ENCODE measurements at places on chromosomes 2 and 18.

GRCh38 chr2:177098001-177098613, 114.5 kb upstream of the HNRNPA3 start:
- no peak for DNase-seq

GRCh38 chr2:239015218-239015900, 167.5 kb downstream of the TWIST2 start:
- DNase-seq, result no peak

GRCh38 chr2:157523270-157524247, 79.7 kb upstream of the CYTIP start:
- no peak for DNase-seq

GRCh38 chr2:157149270-157149669, 108.2 kb upstream of the GALNT5 start:
- DNase-seq, result no peak

DNA sequence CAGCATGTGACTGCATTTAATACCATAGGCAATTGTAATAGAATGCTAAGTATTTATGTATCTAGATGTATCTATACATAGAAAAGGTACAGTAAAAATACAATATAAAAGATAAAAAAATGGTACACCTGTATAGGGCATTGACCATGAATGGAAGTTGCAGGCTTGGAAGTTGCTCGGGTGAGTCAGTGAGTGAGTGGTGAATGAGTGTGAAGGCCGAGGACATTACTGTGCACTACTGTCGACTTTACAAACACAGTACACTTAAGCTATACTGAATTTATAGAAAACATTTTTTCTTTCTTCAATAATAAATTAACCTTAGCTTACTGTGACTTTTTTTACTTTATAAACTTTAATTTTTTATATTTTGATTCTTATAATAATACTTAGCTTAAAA, 8.9 kb downstream of the DIS3L2 start:
- no peak for DNase-seq

- DNase-seq, result no peak
Observed at GRCh38 chr2:64067326-64067725, 48.1 kb upstream of the VPS54 start.

GRCh38 chr2:11307764-11308415, 36.5 kb downstream of the ROCK2 start:
- DNase-seq, result no peak

- DNase-seq, result no peak
Observed at GRCh38 chr2:23649303-23649702, 264.3 kb downstream of the KLHL29 start.

DNA sequence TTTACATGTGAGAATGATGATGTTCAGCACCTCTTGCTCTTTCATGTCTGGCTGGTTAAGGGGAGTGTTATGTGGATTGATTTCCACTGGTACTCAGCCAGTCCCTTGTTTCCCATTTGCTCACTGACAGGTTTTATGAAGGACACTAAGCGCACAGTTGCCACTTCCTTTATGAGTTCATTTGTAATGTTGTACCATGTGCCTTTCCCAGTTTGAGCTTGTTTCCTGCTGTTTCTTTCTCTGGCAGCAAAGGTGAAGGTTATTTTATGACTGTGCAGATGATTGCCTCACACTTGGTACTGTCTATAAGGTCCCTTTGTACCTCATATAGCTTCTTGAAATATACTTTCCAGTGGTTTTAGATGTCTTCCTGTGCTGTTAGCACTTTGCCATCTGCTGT, 1700.5 kb upstream of the TMEFF2 start:
- no peak for DNase-seq

- DNase-seq, result no peak
Observed at GRCh38 chr2:50215736-50216135, 816.2 kb downstream of the NRXN1 start.

GRCh38 chr2:55152475-55153412, 79.3 kb downstream of the CLHC1 start:
- DNase-seq, result no peak

GRCh38 chr2:131658769-131659131, 131.1 kb downstream of the CCDC74A start:
- no peak for DNase-seq

DNA sequence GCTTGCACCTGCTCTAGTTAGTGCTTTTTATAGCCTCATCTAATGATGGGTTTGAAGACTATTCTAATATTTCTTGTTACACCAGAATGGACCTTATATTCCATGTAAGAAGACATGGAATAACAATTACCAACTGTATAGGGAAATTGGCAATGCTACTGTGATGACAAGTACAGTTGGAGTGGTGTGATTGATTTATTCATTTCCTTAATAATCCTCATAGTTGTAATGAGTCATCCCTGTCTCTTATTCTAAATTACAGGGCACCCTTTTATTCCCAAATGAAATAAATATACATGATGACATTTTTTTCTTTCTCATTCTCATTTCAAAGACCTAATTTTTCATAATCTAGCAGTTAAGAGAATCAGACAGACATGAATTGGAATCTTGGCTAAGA, 18.3 kb upstream of the TLK1 start:
- no peak for DNase-seq

- peak; percentile 32 for DNase-seq
Observed at GRCh38 chr18:24734058-24734457, 273.6 kb downstream of the HRH4 start.

DNA sequence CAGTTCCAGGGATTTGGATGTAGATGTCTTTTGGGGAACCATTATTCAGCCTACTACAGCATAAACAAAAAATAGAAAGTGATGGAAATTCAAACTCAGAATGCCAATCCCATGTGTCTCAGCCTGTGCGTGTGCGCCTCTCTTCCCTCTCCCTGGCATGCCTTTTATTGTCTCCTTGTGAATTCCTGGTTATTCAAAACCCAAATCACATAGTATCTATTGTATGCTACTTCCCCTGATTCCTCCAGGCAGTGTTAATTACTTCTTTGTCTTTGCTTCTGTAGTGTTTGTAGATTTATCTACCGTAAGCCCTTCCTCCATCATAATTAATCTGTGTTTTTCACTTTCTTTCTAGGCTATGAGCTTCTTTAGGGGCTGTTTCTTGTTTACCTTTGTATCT, 38.9 kb downstream of the RHBDD1 start:
- DNase-seq, result no peak

DNA sequence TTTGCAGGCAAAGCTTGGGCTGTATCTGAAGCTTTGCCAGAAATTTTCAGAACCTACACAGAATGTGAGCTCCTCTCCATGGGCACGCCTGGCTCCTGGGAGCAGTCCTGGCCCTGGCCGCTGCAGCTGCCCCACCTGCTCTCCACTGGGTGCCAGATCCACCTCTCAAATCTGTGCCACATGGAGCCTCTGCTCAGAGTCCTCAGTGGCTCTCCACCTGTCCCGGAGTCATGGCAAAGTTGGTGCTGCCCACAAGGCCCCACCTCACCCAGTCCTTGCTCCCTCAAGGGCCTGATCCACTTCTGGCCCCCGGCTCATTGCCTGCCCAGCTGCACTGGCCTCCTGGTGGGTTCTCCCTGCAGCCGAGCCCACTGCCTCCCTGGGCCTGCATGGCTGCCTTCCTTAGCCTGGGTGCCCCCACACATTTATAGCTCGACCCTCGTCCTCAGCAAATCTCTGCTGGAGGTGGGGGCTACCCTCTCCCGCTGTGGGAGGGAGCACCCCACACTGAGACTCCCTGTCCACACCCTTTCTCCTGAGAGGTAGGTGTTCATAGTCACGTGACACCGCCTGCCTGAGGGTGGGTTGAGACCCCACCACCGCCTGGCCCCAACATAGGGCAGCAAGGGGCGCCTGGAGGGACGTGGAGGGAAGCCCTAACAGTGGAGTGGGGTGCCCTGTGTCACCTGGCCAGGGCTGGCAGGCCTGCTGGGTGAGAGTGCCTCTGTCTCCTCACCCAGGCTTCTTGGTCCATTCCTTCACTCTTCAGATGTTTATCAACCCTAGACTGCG, 224.1 kb downstream of the SH3RF3 start:
- DNase-seq, result no peak

GRCh38 chr2:191636235-191636543, 41.7 kb upstream of the NABP1 start:
- no peak for DNase-seq

- no peak for DNase-seq
Observed at GRCh38 chr18:55576001-55576400, 12.0 kb downstream of the TCF4 start.

DNA sequence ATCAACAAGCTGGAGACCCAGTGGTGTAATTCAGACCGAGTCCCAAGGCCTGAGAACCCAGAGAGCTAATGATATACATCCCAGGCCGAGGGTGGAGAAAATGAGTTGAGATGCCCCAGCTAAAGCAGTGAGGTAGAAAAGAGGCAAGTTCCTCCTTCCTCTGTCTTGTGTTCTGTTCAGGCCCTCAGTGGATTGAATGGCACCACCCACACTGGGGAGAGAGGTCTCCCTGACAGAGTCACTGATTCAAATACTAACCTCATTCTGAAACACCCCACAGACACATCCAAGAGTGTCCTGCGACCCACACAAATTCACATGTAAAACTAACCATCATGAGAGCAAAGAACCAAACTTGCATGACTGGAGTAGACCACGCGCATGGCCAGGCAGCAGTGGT, 215.3 kb downstream of the ANAPC1 start:
- DNase-seq, result no peak

GRCh38 chr2:156087875-156088274, 244.6 kb downstream of the NR4A2 start:
- no peak for DNase-seq

DNA sequence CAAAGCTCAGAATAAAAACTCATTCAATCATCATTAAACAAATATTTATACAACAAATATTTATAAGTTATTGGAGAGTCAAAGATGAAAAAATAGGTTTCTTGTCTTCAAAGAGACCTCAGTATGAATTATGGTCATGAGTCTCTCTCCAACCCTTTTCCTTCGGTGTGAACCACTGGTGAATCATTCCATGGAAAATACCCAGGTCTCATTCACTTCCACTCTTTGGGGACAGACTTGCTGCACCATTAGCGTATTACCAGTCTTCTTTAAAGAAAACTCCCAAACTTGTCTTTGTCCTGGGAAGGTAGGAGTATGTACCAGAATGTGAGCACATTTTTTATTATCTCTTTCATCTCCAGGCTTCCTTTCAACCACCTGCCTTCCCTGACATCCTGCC, 257.4 kb upstream of the RBMS1 start:
- DNase-seq, result no peak

DNA sequence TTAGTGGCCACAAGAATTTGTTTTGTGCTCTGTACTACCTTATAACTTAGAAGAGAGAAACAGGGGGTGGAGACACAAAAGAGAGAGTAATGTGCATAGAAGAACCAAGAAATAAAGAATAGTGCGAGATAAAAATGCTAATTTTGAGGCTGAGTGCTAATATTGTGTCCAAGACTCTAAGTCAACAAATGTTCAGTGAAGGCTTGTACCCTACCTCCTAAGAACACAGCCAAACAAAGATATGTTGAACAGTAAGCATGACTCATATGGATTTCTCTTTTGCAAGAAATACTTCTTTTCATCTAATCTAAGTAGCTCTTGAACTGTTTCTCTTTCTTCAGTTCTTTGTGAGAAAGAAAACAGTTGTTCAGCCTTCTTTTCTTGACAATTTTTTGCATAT, 45.2 kb downstream of the GAREM1 start:
- no peak for DNase-seq

GRCh38 chr2:20051532-20052228, at the start of gene LAPTM4A:
TSS of gene LAPTM4A (minus strand) at chr2:20051628. CDS start at chr2:20051520, 108 bp downstream.
- peak; percentile 97 for DNase-seq

- DNase-seq, result no peak
Observed at GRCh38 chr2:104867813-104868504, 14.0 kb downstream of the POU3F3 start.

DNA sequence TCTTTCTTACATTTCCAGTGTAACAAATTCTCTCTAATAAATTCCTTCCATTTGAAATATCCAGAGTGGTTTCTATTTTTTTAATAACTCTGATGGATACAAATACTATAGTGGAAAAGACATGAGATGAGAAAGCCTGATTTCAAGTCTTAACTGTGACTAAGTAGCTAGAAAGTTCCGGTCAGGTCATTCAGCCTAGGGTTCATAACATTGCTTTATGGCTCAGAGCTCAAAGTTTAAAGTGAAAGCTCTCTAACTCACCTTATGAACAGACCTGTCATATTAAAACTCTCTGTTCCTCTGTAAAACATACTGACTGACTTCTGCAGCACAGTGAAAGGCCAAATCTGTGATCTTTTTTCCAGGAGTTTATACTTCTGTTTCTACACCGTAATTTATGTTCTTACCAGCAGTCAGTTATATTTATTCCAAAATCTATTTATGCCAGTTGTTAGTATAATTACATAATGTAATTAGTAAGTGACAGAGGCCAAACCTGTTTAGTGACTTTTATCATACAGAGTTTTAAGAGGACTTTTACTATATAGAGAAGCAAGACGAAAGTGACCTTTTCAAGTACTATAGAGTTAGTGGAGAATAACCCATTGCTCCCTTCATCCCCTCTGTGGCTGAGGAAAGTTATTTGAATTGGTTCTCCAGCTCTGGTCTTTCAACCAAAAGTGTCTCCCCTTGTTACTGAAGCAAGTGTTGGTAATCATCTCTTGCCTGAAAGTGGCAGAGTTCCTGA, 118.8 kb upstream of the PDE1A start:
- no peak for DNase-seq

DNA sequence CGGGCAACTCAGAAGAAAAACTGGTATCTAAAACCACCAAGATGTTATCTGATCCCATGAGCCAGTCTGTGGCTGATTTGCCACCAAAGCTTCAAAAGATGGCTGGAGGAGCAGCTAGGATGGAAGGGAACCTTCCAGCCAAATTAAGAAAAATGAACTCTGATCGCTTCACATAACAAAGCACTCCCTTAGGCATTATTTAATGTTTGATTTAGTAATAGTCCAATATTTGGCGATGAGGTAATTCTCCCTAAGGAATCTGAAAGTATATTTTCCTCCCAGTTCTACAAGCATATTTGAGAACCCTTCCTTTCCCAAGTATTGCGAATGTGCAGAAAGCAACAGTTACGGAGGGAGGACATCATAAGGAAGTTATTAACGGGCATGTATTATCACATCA, 156.6 kb downstream of the KCNJ3 start:
- DNase-seq, result no peak

GRCh38 chr2:165294912-165295311, 55.7 kb downstream of the SCN2A start:
- DNase-seq, result no peak

DNA sequence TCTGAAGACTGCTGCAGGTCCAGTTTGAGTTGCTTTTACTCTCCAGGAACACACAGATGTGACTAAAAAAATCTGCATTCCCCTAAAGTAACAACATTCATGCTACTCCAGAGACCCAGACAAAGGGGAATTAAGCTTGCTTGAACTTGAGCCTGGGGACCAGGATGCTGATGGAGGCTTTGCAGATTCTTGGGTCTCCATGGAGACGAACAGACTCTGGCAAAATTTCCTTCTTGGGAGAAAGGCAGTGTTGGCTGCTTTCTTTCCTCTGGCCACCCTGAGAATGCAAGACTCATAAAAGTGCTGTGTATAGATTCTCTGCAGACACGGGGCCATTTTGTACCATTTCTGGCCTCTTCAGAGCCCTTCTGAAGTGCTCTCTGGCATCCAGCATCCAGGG, 112.0 kb downstream of the ACTR3 start:
- no peak for DNase-seq

DNA sequence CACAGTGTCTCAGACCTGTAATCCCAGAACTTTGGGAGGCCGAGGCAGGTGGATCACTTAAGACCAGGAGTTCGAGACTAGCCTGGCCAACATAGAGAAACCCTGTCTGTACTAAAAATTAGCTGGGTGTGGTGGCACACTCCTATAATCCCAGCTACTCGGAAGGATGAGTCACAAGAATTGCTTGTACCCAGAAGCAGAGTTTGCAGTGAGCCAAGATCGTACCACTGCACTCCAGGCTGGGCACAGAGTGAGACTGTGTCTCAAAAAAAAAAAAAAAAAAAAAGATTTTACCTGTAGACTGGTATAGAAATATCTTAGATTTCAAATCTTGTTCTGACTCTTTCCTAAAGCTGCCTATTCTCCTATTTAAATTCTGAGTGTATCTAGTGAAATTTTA, 7.2 kb upstream of the KLHL29 start:
- DNase-seq, result no peak

All from NCI-H446 (cell line).